ENCODE measurements at places on chromosomes 12 and 14.
A peak's percentile ranks its signal among the peaks of the same experiment; 100 is the strongest.

DNA sequence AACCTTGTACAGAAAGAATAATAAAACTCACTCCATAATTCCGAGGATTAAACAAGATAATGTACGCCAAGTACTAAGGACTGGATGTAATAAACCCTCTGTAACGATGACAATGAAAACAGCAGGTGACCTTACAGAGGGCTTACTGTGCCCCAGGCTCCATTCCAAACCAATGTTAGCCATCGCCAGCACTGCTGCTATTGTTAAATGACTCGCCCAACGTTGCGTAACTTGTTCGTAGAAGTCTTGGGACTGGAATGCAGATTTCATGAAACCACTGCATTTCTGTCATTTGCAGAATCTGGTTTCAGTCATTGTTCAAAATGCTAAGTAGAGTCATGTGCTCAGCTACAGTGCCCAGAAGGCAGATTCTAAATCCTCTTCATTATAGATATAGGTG is 728 bp upstream of the STON2 start:
- no peak for DNase-seq

GRCh38 chr12:130013771-130014484 is 110.1 kb upstream of the TMEM132D start:
- peak; percentile 56 for DNase-seq

DNA sequence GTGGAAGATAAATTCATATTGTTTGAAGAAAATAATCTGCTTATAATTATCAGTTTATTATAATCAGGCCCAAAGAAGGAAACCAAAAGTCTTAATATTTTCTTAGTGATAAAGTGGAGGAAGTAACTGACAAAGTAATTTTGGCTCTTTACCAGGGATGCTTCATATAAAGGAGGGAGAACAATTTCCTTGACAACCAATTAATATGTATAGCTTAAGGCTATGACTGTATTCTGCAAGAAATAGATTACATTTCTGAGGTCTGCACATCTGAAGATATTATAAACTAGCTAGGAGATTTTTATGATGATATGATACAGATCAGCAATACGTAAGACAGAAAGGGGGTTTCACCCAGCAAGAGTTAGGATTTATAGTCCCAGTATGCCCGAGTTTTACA is 90.8 kb downstream of the BICD1 start:
- DNase-seq, result no peak

GRCh38 chr14:22597265-22597664 is 835 bp upstream of the ABHD4 start:
- DNase-seq, result no peak

DNA sequence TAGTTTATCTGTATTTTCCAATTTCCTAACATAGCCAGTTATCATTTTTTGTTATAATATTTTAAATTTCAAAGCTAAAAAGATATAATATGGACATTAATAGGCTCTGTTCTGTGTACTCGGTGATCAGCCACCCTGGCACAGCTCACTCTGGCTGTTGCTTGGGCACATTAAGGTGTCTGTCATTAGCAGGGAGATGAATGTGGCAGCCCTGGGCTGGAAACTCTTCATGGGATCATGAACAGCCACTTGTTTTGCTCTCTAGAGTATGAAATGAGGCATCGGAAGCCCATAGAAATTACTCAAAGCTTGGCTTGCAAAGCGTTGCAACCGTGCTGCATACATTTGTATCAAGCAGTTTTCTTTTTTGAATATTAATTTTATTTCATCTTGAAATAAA is 233.2 kb downstream of the DACT1 start:
- no peak for DNase-seq

- no peak for DNase-seq
Observed at GRCh38 chr14:33126433-33126832, 187.8 kb downstream of the NPAS3 start.

DNA sequence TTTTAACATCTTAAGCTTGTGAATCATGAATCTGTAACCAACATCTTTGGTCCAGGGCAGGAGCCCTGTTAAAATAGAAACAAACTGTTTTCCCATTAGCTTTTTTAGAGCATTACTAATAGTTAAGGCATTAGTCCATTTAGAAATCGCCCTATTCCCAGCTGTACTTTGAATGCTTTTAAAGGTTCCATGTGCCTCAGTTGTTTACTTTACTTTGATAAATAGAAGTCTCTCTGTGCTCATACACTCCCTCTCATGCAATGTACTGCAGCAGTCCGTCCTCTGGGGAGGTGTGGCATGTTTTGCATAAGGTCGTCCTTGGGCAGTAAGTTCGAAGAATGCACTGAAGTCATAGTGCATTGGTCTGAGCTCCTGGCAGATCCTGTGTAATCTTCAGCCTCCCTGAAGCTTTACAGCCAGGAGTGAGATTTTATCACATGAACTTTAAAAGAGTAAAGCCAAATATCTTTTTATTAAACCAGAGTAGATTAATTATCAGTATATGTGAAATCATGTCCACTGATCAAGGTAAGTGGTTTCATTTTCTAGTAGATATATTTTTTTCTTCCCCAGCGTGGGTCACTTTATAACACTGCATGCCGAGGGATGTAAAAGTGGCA is 134.7 kb downstream of the FGD4 start:
- peak; percentile 77 for DNase-seq

GRCh38 chr12:18146363-18146762 is 56.4 kb upstream of the RERGL start:
- DNase-seq, result no peak

DNA sequence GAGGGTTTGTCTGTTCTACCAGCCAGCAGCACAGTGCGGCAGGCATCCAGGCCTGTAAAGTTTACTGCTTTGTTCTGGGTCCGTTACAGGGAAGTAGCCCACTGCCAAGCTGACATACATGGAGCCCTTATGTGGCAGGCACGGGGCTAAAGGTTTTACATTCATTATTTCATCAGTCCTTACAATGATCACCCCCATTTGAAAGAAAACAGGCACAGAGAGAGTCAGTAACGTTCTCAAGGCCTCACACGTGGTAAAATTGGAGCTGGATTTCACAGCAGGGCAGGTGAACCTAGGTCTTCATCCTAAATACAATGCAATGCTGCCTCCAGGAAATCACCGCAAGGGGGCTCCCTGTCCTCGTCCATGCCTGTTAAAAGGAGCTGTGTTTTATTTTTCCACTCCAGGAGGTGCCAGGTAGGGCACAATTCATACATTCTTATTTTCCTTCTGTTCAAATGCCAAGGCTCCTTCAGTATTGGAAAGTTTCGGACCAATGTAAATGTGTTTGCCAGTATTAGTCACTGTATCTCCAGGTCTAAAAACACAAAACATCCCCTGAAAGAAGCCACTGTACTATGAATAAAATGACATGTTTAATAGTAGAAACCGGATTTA is 172.2 kb upstream of the GZMB start:
- peak; percentile 72 for DNase-seq

DNA sequence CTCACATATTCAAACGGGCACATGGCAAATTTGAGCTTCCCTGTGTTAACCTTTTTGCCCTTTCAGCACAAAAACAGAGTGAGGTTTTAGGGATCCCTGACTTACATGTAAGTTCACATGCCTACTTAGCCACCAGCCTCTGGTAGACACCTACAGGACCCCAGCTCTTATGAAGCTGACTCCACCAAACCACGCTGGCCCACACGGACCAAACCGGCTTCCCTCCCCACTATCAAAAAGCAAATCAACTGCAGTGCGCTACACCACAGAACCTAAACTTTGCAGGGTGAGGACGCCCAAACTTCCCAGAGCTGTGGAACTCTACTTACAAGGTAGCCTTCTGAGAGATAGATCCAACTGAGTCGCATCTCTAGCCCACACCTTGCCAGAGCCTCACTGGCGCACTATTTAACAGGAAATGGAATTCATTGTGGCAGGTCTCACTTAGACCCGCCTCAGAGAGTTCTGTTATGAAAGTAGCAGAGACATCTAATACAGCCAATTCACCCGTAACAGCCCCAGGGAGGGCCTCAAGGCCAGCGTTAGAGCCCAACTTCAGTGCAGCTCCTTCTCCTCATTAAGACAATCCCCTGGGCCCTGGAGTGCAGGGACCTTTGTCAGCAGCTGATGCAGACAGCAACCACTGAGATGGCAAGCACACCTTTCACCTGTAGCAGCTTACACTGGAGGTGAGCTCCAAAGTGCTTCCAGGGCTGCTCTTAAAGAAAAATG is 49.2 kb downstream of the SH2B3 start:
- DNase-seq, result no peak

DNA sequence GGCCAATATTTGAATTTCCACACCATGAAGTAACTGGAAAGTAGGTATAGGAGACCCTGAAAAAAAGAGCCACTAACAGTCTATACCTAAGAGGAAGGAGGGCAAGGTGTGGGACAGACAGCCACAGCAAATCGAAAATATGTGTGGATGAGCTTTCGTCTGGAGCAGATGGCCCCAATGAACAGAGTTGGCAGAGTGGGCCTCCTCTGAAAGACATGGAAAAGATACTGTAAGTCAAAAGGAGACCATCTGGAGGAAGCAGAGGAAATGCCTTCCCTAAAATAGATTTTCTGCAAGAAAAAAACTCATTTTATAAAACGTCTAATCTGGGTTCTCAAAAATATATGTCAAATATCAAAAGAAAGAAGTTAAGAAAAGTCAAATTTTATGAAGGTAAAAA is 157.2 kb upstream of the PRKD1 start:
- no peak for DNase-seq

GRCh38 chr14:46964378-46964777 is 312.8 kb upstream of the RPL10L start:
- no peak for DNase-seq

DNA sequence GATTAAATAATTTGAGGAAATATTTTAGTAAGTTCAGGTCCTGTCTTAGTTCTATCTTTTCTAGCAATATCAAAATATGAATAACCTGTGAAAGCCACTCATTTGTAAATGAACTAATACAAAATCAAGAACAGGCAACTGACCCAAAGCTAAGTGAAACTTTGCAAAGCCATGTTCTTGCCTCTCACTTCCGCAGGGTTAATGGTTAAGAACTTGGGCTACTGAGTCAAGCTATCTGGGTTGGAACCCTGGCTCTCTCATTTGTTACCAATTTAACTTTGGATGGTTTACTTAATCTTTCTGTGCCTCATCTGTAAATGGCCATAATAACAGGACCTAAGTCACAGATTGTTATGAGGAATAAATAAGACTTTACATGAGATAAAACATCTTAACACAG is 2.8 kb downstream of the KIF21A start:
- no peak for DNase-seq

GRCh38 chr12:77980782-77981181 is 150.1 kb downstream of the NAV3 start:
- no peak for DNase-seq

DNA sequence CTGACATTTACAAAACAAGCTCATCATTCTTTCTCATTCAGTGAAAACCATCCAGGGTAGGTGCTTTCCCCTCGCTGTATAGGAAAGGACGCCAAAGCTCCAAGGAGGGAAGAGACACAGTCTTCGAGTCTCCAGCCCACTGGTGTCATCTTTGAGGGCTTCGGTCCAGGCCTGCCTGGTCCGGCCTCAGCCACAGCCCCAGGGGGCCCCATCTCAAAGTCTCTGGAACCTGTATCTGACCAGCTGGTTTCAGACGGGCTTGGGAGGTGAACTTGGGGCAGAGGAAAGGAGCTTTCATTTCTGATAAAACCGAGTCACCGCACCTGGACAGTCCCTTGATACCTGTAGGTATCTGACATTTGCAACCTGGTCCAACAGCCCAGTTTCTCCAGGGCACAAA is 229.5 kb upstream of the RTL1 start:
- DNase-seq, result no peak

- DNase-seq, result no peak
Observed at GRCh38 chr12:57171668-57172067, 24.2 kb upstream of the LRP1-AS start.

DNA sequence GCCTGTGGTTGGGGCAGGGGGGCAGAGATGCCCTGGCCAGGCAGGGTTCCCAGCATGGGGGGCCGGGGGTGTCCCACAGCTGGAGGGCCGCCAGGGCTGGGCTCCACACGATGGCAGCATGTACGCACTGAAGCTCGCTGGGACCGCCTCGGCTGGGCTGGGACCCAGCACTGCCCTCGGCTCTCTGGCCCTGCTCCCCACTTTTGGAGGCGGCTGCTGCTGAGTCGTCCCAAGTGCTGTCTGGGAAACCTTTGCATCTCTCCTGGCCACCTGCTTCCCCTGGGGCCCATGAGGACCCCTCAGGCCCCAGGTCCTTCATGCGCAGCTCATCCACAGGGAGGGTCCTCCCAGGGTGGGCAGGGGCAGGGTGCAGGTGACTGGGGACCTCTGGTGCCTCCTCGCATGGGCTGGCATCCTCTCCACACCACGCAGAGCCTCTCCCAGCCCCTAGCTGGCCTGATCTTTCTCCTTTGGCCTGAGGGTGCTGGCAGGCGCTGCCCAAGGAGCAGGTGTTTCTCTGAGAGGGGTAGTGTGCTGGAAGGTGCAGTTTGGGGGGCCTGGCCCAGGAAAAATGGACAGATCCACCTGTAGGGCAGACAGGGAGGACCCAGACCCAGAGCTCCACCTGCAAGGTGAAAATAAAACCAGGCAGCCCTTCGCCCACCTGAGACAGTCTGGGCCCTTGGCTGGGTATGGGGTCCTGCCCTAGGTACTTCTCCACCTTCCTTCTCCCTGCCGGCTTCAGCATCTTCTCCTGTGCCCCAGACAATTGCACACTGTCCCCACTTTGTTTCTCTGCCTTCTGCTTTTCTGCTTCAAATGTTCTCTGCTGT is 46.9 kb downstream of the DLK1 start:
- no peak for DNase-seq

GRCh38 chr12:120862664-120863063 is 41.5 kb downstream of the SPPL3 start:
- DNase-seq, result no peak

DNA sequence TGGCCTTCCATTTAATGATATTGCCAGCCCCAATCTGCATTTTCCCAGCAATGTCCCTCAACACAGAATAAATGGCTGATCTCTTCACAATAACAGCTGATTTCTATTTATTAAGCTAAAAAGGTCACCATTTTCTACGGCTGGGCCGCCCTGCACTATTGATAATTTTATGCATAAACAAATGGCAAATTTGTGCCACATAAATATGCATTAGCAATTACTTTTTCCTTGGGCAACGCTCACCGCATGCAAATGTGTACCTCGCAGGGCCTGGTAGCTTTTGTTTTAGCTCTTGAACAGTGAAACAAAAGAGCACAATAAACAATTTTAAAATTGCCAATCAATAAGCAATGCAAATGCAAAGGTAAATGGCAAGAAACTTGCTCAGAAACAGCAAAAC is 331.9 kb upstream of the SOX5 start:
- no peak for DNase-seq

GRCh38 chr14:94681300-94682060 is 69.3 kb downstream of the SERPINA3 start:
- peak; percentile 68 for DNase-seq

- DNase-seq, result no peak
Observed at GRCh38 chr14:74583689-74584434, 28.2 kb downstream of the LTBP2 start.

DNA sequence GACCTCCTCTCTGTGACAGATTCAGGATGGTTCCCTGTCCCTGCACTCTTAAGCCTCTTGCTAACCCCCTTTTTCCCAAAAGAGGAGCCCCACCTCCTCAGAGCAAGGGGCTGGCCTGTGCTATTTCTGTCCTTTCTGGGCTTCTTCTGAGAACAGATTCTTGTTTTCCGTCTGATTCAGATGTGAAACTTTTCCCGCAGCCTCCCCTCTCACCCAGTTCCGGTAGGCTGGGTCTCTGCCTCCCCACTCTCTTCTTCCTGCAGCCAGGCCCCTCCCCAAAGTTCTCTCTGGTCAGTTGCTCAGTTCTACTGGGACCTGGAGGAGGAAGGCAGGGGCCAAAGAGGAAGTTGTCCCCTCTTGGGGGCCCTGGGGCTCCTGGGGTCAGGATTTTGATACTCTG is 11.8 kb downstream of the PDE1B start:
- no peak for DNase-seq
